NCI-H1417 treated with DMSO at 0.1 percent for 48 hours (cell line): ENCODE measurements at places on chromosomes 7 and 10.

GRCh38 chr7:150373049-150373801 is 4.6 kb downstream of the REPIN1 start:
- DNase-seq = no peak

GRCh38 chr7:92833766-92834506 is 2.4 kb downstream of the CDK6 start:
- no peak for DNase-seq

GRCh38 chr10:30821261-30821993 is 191.9 kb upstream of the LYZL2 start:
- no peak for DNase-seq

DNA sequence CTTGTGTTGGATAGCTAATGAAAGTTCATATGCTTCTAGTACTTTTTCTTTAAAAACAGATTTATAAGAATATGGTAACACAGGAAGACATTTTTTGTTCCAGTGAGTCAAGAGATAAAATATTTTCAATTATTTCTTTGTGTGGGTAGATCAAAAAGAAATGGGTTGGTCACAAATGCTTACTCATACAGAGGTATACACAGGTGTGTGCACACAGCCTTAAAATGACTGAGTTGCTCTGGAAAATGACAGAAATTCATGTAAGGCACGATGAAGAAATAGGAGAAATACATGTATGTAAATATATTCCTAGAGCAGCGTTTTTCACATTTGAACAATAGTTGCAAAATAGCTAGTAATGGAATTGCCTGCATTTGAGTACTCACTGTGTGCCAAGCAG is 66.0 kb downstream of the ST7 start:
- DNase-seq = no peak

DNA sequence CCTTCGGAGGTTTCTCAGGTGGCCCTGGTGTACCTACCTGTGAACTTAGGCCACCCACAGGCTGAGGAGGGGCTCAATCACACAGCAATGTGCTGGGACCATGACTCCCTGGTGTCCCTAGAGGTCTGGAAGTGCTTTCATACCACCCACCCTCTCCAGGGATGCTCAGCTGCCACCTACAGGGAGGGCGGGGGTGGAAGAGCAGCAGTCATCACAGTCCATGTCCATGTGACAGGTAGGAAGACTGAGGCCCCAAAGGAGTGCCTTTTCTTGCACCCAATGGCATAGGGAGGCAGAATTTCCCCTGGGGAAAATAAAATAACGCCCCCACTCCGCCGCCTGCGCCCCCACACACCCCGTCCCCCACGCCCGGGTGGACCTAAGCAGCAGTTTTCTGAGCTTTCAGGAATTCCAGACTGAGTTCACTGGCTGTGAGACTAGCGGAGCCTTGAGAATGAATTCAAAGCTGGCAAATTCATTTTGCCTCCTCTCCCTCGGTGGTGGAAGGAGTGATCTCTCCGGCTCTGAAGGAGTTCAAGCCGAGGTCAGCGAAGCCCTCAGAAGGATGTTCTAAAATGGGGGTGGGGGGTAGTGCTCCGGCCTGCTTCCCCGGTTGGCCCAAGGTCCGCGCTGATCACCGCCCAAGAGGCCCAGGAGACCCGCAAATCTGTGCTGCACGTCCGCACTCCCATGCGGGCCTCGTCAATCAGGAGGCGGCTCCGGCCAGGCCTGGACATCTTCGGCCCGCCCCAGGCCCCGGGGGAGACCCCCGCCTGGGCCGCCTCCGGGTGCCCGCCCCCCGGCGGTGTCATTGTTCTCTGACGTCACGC is 2.1 kb upstream of the ZMIZ1 start:
- no peak for DNase-seq

GRCh38 chr7:99719996-99720769 is 14.8 kb downstream of the CYP3A7 start:
- DNase-seq = no peak

DNA sequence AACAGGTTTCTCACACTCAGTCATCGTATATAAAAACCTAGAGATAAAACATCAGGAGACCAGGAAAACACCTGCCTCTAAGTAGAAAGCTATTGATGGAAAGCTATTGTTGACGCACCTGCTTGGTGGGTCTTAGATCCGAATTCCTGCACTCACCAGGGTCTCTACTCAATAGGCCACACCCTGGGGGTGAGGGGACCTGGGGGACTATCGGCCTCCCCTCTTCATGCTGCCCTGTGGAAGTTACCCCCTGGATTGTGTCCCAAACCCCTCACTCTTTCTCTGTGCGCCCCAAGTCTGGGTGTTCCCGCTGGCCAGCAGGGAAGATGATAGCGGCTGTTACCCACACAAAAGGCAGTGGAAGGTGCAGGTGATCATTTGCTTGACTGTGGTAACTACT is 313.0 kb downstream of the WDR37 start:
- no peak for DNase-seq

DNA sequence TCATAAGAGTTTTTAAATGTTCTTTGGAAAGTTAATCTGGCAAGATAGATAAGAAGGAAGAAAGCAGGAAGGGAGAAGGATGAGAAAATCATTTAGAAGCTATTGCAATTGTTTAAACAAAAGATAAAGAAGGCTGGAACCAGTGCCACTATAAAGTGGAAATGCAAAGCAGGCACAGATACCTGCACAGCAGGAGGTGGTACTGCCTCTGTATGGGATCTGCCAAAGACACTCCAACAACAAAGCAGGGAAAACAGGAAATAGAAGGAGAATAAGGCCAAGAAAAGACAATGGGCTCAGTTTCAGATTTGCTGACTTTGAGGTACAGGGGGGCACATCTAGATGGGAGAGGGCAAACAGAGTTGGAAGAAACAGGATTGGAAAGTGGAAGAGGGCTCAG is 138.6 kb downstream of the PPP1R17 start:
- DNase-seq = no peak

DNA sequence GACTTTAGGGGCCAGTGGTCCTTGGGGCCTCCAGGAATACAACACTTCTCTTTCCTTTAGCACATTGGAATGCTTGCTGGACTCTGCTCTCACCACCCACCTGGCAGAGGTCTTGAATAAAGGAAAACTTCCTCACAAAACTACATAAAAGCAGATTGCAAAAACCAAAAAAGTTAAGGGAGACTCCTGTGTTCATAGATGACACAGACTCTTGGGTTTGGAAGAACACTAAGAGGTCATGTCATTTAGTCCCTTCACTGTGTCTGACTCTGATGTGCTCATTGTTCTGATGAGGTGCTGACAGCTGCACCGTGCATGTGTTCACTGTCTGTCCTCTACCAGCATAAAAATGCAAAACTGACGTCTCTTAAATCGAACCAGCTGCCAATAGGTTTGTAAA is 11.4 kb downstream of the BLNK start:
- no peak for DNase-seq

- DNase-seq = no peak
Observed at GRCh38 chr10:76899490-76899889, 738.1 kb downstream of the KCNMA1 start.

- no peak for DNase-seq
Observed at GRCh38 chr7:155585951-155586350, 39.6 kb upstream of the CNPY1 start.

- DNase-seq = no peak
Observed at GRCh38 chr10:133537546-133538545, 10.7 kb downstream of the CYP2E1 start.

DNA sequence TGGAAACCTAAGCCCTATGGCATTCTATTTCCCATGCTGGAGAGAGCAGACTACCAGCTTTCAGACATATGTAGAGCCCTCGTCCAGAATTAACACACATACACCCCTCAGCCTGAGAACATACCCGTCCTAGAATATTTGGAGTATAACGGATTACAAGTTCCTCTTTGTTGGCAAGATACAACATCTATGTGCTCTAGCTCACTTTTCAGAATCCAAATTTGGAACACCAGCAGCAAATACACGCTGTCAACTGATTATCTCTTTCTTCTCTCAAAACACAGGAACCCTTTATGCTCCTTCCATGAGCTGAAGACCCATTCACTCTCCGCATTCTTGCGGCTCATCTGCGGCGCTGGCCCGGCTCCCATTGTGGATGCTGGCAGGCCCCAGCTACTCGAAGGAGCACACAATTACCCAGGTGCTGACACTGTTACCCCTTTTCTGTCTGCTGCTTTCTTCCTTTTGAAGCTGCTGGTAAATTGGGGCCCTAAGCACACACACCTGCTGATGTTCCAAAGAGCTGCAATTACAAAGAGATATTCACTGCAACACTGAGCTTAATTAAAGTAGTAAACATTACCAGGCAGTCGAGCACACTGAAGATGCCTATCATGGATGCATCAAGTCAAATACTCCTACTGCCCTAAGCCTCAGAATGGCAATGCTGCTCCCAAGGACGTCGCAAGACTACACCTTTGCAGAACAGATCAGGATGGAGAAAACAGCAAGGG is 70.0 kb downstream of the VOPP1 start:
- DNase-seq = peak; percentile 69

GRCh38 chr10:133262696-133263095 is 14.0 kb downstream of the ADAM8 start:
- DNase-seq = peak; percentile 31

DNA sequence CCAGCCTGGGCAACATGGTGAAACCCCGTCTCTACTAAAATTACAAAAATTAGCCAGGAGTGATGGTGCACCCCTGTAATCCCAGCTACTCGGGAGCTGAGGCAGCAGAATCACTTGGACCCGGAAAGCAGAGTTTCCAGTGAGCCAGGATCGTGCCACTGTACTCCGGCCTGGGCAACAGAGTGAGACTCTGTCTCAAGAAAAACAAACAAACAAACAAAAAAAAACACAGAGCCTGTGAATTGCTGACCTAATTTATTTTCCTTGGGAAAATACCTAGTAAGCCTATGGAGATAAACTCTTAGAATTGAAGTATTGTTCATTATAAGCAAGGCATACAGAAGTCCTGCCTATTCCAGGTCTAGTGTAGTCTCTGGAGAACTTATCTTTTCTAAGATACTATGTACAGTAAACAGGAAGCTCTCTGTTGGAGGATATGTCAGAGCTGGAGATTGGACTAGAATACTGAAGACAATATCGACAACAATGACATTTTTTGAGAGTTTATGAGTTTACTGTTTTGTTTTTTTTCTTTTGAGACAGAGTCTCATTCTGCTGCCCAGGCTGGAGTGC is 14.9 kb downstream of the GTF2I start:
- DNase-seq = no peak

- no peak for DNase-seq
Observed at GRCh38 chr7:105367458-105367857, 21.3 kb downstream of the SRPK2 start.

DNA sequence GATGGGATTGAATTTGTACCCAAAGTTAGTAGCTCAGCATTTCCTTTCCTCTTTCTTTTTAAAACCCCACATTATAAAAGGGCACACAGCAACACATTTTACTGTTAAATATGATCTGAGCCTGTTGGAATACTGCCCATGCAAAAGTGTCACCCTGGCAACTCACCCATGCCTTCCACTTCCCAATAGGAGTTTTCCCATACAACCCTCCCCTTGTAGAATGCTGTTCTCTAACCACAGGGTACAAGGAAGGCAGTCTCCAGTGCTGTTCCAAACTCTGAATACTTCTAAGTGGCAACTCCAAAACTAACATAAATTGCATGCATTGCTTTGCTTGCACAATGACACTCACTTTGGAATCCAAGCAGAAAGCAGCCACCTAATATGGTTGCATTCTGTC is 60.8 kb downstream of the NRCAM start:
- DNase-seq = no peak

GRCh38 chr10:80324891-80325364 is 31.6 kb downstream of the DYDC1 start:
- no peak for DNase-seq
